ENCODE measurements at places on chromosomes 2 and 18.
A peak's percentile ranks its signal among the peaks of the same experiment; 100 is the strongest.

- DNase-seq, result no peak
These were observed 335.8 kb downstream of the SMAD2 start for GRCh38 chr18:47594621-47595086.

GRCh38 chr2:235765181-235765820 lies 271.5 kb downstream of the AGAP1 start:
- DNase-seq, result no peak

DNA sequence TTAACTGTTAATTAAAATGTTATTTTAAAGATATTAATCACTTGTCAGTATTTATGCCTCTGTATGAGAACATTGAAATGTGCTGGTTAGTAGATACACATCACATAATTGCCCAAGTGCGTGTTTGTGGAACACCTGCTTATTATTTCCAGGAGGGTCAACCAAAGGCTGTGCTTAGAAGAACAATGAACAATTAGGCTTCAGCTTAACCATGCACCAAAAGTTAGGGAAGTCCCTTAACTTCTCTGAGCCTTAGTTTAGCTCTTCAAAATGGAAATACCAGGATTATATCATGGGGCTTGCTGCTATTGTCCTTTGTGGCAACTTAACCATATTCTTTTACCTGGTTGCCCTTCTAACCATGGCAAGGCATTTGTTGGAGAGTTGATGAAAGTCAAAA lies 43.0 kb upstream of the PLA2R1 start:
- no peak for DNase-seq

GRCh38 chr2:39232141-39232540 lies 11.6 kb downstream of the CDKL4 start:
- no peak for DNase-seq

GRCh38 chr2:37599688-37600525 lies 71.5 kb downstream of the CDC42EP3 start:
- peak; percentile 67 for DNase-seq

DNA sequence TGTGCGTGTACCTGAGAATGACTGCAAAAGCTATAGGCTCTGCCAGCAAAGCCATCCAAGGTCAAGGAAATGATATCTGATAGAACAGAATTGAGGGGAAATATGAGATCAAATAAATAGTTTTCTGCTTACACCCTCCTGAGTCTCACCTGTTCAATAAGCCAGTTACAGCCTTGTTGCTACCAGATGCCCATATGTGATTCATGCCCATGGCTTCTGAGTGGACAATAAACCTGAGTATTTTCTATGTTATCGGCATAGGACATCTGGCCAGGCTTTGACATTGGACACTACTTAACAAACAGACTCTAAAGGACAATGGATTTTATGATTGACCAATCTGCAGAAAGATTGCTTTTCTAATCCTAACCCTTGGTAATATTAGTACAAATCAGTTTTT lies 297.9 kb downstream of the LRATD1 start:
- no peak for DNase-seq

- no peak for DNase-seq
These were observed 352.9 kb downstream of the CYRIA start for GRCh38 chr2:16312771-16313170.

DNA sequence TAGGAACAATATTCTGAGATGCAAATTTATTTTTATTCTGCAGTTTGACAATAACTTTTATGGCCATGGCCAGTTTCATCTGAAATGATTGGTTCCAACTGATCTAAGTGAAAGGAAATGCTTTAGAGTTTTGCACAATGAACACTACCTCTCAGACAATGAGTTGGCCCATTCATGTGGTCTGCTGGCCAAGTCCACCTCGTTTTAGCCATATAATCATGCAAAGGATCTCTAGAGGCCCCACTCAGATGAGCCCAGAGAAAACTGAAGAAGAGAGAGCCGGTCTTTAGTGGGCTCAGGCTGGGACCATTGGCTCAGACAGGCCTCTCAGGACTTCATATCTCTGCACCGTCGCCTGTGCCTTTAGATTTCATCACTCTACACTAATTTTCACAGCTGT lies 254.7 kb downstream of the MREG start:
- DNase-seq, result no peak

DNA sequence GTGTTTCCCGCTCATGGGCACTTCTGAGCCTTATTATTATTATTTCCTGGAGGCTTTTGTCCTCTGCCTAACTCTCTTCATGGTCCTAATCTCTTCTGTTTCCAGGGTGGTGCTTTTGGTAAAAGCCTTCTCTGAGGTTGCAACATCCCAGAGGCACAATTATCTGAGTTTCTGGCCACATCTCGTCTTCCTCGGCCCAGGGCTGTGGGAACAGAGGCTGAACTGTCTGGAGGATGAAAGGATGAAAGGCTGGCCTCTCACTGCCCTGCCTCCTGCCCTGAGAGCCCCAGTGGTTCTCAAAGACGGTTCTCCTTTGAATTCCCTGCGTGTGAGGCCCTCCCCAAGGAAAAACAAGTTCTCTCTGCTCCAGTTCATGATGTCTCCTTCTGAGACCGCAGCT lies 13.8 kb downstream of the GYPC start:
- DNase-seq, result no peak

- DNase-seq, result no peak
These were observed 387.9 kb downstream of the SETBP1 start for GRCh38 chr18:45068400-45069094.

DNA sequence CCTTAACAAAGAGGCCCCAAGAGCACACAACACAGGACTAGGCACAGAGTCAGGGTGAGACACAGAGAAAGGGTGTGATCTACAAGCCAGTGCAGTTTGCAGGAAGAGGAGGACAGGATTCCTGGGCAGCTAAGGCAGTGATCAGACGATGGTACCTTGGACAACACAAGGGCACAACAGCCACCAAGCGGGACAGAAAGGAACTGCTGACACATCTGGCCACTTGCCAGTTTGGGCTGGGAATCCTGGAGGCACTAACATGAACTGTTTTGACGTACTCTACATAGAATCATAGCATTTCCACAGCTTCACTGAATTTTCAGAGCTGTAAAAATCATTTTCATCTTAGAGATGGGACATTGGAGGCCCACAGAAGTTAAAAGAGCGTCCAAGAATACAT lies 221.5 kb upstream of the SLC35G4 start:
- no peak for DNase-seq

- no peak for DNase-seq
These were observed 35.3 kb downstream of the TCF4 start for GRCh38 chr18:55552526-55553189.

GRCh38 chr2:124296470-124296869 lies 271.4 kb downstream of the CNTNAP5 start:
- no peak for DNase-seq

GRCh38 chr18:79964330-79965118 lies at the start of gene HSBP1L1:
TSS of gene HSBP1L1 (plus strand) at chr18:79964643. CDS start at chr18:79964736, 93 bp downstream.
- peak; percentile 26 for DNase-seq

- no peak for DNase-seq
These were observed 18.6 kb downstream of the FOSL2 start for GRCh38 chr2:28411166-28411755.

- DNase-seq, result no peak
These were observed 6.5 kb downstream of the GLS start for GRCh38 chr2:190887089-190887488.

DNA sequence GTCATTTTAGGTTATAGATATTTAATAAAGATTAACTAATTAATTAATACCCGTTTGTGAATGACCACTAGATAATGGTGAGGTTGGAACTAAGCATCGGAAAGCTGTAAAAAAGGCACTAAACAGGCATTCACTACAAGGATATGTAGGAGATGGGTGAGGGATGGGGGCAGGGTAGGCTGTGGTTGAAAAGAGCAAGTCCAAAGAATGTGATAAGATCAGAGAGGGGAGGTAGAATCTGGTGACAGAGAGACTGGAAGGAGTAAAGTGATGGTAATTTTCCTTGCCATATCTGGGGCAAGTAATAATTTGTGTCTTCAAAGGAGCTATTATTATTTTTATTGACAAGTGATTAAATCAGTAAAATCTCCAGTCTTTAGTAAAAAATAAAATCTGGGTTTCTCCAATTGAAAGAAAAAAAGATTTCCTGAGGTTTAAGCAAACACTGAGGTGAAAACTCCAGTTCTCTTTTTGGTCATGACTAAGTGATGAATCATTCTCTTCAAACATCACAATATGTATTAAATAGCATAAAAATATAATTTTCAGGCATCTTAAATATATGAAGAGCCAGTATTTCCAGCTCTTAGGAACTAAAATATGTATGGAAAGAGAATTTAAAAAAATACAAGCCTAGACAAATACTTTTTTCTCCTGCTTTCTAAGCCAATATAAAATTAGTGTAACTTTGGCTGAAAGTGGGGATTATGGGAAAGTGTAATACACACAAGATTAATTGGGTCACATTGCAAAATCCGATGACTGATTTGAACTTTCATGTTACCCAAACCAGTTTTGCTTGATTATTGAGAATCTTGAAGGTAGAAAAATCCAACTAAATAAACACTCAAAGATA lies 259.1 kb upstream of the RBMS1 start:
- DNase-seq, result no peak

DNA sequence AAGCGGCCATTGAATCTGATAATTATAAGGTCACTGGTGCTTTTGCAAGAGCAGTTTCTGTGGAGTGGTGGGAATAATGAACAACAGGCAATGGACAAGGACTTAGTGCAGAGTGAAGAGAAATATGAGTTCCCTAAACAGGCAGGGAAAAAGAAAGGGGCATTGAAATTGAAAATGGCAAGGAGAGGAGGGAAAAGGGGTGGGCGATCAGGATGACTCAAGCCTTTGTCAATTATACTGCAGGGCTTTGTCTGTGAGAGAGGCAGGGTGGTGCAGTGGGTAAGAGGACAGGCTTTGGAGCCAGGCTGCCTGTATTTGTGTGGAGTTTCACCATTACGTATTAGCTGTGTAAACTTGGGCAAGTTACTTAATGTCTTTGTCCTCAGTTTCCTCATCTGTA lies 29.5 kb upstream of the PAIP2B start:
- no peak for DNase-seq

DNA sequence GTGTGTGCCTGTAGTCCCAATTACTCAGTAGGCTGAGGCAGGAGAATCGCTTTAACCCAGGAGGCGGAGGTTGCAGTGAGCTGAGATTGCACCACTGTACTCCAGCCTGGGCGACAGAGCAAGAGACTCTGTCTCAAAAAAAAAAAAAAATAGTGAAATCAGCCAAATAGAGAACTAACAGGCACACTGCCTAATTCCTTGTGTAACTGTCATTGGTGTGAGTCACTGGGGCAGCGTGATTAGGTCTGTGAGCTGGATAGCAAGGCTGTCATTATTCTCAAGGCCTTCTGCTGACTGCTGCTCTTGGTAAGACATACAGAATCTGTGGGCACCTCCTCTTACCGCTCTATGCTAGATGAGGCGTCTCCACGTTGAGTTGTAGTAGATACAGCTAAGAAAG lies 270.3 kb downstream of the NEDD4L start:
- no peak for DNase-seq

- DNase-seq, result no peak
These were observed 239.9 kb downstream of the MTX2 start for GRCh38 chr2:176508984-176509740.

- no peak for DNase-seq
These were observed 166.2 kb downstream of the RBM43 start for GRCh38 chr2:151095463-151095862.

- no peak for DNase-seq
These were observed 74.9 kb downstream of the ATP8B1 start for GRCh38 chr18:57727952-57728807.

DNA sequence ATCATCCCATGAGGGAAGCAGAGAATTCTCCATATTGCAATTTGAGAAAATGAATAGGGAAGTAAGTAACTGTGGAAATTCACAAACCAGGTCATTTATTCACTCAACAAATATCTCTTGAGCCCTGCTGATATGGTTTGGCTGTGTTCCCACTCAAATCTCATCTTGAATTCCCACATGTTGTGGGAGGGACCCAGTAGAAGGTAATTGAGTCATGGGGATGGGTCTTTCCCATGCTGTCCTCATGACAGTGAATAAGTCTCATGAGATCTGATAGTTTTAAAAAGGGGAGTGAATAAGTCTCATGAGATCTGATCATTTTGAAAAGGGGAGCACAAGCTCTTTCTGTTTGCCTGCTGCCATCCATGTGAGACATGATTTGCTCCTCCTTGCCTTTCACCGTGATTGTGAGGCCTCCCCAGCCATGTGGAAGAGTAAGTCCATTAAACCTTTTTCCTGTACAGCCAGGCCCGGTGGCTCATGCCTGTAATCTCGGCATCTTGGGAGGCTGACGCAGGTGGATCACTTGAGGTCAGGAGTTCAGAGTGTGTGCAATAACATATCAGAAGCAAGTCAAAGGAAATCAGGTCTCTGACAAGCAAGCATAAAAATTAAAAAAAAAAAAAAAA lies 193.2 kb downstream of the NDUFA10 start:
- DNase-seq, result no peak

- no peak for DNase-seq
These were observed 131.3 kb downstream of the COMMD1 start for GRCh38 chr2:62036761-62037250.

- no peak for DNase-seq
These were observed 3.1 kb downstream of the EVA1A start for GRCh38 chr2:75557474-75558133.

- no peak for DNase-seq
These were observed 76.9 kb downstream of the ACTR3 start for GRCh38 chr2:113966832-113967231.

DNA sequence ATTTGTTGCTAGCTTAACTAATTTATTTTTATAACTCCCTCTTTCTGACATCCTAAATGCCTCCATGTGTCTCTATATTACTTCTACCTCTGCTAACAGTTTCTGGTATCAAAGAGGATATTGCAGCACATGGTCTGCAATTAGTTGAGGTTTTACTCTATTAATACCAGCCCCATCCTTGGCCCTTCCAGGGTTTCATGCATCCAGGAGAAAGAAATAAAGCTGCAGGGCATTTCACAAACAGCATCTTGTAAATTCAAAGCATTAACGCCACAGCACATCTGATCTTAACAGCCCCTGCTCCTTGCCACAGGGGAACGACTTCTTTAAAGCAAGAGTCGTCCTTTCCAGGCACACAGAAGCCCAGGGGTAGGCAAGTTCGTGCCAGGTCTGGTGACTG lies 258.9 kb downstream of the ICOS start:
- DNase-seq, result no peak

DNA sequence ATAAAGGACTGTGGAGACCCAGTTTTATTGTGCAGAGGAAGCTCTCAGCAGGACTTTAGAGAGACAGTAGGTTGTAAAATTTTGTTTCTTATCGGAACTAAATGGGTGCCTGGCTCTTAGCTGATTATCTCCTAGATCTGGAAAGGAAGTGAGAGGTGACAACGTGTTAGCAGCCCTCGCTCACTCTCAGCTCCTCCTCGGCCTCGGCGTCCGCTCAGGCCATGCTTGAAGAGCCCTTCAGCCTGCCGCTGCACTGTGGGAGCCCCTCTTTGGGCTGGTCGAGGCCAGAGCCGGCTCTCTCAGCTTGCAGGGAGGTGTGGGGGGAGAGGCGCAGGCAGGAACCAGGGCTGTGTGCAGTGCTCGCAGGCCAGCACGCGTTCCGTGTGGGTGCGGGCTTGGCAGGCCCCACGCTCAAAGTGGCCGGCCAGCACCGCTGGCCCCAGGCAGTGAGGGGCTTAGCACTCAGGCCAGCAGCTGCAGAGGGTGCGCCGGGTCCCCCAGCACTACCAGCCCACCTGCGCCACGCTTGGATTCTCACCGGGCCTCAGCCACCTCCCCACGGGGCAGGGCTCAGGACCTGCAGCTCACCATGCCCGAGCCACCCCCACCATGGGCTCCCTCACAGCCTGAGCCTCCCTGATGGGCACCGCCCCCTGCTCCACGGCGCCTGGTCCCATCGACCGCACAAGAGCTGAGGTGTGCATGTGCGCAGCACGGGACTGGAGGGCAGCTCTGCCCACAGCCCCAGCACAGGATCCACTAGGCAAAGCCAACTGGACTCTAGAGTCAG lies 4.6 kb upstream of the MFF start:
- no peak for DNase-seq

Data from stimulated activated CD4-positive, alpha-beta T cell treated with anti-CD3 and anti-CD28 coated beads, TNF-alpha, amount 100 ng/mL, for 1 hour (primary cell).